ENCODE measurements at places on chromosomes 7 and 10.

DNA sequence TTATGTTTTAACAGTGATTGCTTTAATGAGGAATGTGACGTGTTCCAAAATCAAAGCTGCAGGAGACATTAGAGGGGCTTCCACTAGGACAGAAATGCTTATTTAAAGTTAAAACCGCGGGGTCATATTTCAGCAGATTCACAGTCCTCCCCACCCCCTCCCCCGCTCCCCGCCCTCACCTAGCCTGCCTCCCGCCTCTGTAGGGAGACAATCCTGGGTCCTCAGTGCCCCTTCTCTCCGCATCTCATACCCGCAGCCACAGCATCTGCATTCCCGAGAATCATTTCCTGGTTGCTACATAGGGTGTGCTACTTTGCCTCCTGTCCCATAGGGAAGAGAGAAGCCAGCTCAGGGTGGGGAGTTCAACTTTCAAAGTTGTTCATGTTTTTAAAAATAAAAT is 3.1 kb upstream of the DRGX start:
- no peak for DNase-seq

GRCh38 chr10:24006741-24007140 is 202.2 kb upstream of the KIAA1217 start:
- no peak for DNase-seq

GRCh38 chr7:135519233-135519688 is 9.4 kb upstream of the CNOT4 start:
- no peak for DNase-seq

DNA sequence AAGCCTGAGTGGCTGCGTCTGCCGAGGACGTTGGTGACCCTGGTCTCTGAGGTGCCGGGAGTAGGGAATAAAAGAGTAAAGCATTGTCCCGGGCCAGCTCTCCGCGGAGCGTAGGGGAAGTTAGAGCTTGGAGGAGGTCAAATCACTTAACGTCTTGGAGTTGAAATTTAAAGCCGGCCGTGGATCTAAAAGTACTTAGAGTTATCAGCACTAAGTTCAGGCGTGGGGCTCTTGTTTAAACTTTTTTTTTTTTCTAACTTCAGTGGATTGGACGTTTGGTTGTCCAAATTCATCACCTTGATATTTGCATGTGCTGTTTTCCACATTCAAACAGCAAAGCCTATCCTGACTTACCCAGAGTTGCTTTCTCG is 700 bp downstream of the NIPSNAP2 start:
- no peak for DNase-seq

GRCh38 chr10:132565516-132566209 is 28.1 kb downstream of the INPP5A start:
- no peak for DNase-seq

GRCh38 chr7:122803323-122803722 is 82.9 kb downstream of the CADPS2 start:
- DNase-seq, result no peak

DNA sequence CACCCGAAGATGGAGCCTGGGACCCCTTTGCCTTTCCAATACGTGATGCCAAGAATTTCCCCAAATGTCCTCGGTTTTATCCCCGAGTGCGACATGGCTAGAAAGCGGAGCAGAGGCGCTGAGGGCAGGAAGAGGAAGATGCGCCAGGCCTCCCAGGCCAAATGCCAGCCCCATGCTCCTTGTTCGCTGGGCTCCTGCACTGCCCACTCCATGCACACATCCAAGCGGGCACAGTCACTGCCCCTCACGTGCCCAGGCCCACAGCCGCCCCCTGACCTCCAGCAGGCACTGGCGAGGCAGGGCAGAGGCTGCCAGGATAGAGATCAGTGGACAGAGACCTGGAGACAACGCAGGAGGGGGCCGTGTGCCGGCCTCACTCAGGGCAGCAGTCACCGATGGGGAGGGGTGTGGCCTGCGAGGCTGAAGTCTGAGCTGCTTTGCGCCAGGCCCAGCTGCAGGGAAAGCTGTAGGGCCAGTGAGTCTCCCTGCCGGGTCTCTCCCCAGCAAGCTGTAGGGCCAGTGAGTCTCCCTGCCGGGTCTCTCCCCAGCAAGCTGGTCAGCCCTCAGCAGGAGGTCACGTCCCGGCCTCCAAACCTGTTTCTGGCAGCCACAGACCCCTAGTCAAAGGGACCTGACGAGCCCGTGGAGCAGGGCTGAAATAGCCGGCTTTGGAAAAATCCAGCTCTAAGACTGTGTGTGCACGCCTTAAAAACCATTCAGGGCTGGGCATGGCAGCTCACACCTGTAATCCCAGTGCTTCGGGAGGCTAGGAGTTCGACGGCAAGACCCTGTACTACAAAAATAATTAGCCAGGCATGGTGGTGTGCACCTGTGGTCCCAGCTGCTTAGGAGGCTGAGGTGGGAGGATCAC is 100.6 kb upstream of the DIP2C start:
- no peak for DNase-seq

DNA sequence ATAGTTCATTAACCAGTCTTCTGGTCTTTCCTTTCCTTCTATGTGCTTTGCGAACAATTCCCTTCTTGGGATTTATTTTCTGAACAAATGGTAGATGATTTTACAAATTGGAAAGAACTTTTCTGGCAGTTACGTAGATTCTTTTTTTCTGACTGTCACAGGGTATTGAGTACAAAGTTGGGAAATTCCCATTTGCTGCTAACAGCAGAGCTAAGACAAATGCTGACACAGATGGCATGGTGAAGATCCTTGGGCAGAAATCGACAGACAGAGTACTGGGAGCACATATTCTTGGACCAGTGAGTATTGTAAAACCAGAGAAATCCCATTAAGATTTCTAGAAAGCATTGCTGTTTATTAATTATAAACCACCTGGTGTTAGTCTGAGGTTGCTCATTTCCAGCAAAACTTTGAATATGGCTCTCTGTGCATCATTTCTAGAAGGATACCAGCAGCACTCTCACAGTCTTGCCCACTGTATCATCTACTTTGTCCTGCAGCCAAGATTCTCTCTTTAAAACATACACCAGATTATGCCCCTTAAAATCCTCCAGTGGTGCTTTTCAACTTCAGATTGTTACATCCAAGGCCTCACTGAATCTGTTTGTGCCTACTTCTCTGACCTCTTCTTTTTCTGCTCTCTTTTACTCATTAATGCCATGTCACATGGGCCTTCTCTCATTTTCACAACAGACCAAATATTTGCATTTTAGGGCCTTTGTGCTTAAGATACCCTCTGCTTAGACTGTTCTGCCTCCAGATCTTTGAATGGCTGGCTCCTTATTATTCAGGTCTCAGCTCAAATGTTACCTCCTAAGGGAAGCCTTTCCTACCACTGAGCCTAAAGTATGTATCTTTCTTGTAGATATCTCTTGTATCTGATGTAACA is 27.0 kb downstream of the DLD start:
- DNase-seq, result no peak

- DNase-seq, result no peak
These were observed 16.5 kb downstream of the CNPY1 start for GRCh38 chr7:155529845-155530244.

DNA sequence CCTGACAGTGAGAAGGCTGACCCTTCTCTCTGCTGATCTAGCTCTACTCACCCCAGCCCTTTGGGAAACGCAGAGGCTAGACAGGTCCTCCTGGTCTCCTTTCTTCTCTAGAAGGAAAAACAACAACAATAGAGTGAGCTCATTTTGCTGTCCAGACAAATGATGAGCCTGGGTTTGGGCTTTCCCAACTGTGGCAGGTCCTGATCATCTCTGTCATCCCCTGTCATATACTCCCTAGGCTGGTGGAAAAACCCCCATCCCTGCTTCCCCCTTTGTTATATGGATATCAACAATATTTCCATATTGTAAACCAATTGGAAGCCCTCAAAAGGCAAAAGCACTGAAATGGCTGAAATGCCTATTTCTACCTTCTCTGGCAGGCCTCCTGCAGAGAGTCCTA is 9.2 kb upstream of the DDIT4 start:
- no peak for DNase-seq

DNA sequence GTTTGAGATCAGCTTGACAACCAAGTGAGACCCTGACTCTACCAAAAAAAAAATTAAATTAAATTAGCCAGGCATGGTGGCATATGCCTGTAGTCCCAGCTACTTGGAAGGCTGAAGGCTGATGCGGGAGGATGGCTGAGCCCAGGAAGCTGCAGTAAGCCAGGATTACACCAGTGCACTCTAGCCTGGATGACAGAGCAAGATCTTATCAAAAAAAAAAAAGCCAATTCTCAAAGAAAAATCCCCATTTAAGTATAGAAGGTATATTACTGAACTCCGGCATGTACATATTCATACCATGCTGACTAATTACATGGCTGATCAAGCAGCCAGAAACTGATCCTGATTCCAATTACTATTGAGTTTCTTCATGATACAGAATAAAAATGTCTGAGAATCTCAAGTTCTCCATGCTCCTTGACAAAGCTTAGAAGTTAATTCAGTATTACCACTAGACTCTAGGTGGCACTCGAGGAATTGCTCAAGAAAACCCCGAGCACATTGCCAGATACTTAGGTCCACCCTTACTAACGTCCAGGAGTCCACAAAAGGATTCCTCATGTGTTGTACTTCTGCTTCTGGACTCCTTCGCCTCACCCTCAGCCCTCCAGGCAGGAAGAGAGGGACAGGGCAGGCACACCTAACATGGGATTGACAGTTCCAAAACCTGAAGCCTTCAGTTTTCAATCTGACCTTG is 148.9 kb downstream of the PARD3 start:
- no peak for DNase-seq

DNA sequence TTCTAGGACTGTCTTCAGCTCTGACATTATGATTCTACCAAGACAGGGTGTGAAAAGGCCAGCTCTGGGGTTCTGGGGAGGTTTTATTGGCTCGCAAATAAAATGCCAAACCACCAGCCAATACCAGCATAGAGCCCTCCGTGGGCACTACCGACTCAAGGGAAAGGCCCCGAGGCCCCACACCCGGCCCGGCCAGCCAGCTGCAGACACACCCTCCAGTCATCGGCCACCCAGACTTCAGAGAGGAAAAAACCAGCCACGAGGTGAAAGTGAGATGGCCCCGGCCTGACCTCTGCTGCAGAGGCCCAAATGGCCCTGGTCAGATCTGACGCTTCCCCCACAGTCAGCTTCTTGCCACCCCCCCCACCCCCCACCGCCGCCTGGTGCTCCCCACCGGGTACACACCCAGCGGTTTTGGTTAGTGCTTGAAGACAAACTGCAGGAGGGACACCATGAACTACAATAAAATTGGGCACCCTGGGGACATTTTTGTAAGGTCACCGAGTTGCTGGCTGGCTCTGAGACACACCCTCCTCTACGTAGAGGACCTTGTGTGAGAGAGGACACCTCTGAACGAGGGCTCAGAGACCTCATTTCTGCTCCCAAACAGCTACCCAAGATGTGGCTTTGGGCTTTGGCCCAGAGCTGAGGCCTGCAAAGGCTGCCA is 79.9 kb downstream of the PRKAG2 start:
- no peak for DNase-seq

DNA sequence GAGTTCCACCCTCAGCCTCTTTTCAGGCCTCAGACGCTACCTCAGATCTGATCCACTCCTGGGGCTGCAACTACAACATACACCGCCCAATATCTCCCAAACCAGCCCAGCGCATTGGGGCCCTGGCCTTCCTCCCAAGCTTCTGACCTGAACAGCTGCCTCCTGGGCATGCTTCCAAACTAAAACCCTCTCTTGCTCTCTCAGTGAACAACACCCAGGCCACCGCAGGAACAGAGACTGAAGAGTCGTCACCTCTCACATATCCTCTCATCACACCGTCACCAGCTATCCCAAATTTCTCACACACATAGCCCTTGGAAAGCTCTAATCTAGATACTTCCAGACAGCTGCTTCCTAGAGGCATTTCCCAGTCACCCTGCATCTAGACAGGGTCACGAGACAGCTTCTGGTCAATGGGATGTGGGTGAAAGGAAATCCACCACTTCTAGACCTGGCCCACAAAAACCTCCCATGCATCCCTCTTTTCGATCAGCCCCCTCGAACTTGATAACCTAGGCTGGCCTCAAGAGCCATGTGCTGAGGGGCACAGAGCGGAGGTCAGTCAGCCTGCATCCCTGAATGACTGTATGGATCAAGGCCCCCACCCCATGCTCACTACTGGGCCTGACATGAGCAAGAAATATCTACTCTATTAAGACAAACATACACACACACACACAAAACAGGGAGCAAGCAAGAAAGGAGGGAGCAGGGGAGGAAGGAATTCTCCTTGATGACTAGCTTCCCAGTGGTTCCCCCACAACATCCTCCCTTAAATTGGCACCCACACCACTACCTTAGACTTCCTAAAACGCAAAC is 1.8 kb downstream of the PARP12 start:
- no peak for DNase-seq

- no peak for DNase-seq
These were observed 32.7 kb downstream of the KCNMA1 start for GRCh38 chr10:77604941-77605351.

- no peak for DNase-seq
These were observed 414.3 kb downstream of the PLXNA4 start for GRCh38 chr7:132161976-132162375.

DNA sequence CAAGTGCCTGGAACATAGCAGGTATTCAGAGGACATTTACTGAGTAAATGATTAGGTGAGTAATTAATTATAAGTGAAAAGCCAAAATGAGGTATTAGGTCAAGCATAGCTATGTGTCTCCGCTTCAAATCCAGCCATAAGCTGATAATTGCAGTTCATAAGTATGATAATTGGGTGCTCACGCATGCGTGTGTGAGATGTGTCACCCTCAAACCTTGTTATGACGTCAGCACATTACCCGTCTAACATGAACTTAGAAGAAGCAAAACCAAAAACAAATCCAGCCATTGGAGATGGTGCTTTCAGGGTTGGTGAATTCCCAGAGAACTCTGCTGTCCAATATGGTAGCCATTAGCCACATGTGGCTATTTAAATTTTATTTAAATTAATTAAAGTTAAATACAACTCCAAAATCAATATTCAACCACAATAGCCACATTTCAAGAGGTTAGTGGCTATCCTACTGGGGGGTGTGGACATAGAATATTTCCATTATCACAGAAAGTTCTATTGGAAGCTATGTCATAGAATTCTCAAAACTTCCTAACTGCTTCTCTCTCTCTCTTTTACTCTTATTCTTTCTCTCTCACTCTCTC is at the start of gene CPA5:
TSS of gene CPA5 (plus strand) at position 546 of the 596 bp plus-strand sequence. CDS start 1,670 bp downstream, outside the sequence.
- no peak for DNase-seq

DNA sequence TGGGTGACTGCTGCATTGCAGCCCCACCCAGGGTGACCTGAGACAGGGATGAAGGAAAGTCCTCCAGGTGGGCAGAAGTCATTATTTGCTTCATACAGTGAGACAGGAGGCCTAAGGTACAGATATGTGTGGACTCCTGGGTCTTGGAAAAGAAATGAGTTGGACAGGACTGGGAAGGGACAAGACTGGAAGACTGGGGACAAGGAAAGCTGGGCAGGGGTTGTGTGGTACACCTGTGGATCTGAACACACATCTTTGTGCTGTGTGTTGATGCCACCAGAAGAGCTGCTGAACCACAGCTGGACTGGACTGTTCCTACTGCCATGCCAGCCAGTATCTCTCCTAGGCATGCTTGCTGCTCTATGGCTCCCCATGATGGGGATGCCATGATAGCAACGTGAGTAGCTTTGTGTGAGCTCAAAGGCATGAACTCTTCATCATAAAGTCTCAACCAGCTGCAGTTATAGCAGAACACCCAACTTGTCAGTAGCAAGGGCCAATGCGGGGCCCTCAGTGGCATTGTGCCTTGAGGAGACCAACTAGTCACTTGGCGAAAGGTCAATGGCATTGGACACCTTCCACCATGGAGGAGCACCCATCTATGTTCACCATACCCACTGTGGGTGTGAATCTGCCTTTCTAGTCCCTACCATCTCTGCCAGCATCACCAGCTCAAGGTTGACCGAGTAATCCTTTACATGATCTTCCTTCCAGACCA is 76.0 kb upstream of the GRB10 start:
- no peak for DNase-seq

- no peak for DNase-seq
These were observed 324.4 kb downstream of the KCNMA1 start for GRCh38 chr10:77313066-77313750.

GRCh38 chr7:151390598-151391357 is 19.1 kb downstream of the WDR86 start:
- no peak for DNase-seq

Data from cortex of kidney (tissue), 1 donor.